NCI-H2081 (cell line): ENCODE measurements at places on chromosomes 12 and 14.

- DNase-seq: no peak
Measured at GRCh38 chr12:64729909-64730587, 29.2 kb downstream of the GNS start.

DNA sequence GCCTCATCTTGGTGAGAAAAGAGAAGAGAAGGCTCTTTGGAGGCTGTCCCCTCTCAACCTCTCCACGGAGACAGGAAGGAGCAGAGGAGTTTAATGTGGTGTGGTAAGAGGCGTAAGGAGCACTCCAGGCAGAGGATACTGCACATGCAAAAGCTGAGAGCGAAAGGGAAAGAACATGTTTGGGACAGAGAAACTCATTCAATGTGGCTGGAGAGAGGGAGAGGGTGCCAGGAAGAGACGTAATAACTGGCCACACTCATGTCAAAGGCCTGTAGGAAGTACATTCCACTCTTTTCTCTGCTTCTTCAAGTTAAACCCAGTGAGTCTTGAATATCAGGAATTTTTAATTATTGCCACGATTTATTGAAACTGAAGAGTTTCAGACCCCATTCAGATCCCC is 12.0 kb downstream of the VDR start:
- DNase-seq: no peak

DNA sequence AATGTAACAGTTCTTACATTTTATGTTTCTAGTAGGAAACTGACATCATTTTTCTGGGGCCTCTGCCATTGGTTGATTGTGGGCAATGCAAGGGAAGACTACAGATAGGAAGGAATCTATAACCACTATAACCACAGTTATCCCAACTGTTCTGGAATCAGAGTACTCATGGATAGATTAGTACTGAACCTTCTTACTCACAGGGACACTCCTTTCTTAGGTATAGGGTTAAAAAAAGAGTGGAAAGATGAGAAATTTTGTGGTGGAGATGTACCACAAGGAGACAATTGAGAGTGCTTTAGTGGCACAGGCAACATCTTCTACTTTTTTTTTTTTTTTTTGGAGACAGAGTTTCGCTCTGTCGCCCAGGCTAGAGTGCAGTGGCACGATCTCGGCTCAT is 21.0 kb downstream of the TMEM116 start:
- no peak for DNase-seq

DNA sequence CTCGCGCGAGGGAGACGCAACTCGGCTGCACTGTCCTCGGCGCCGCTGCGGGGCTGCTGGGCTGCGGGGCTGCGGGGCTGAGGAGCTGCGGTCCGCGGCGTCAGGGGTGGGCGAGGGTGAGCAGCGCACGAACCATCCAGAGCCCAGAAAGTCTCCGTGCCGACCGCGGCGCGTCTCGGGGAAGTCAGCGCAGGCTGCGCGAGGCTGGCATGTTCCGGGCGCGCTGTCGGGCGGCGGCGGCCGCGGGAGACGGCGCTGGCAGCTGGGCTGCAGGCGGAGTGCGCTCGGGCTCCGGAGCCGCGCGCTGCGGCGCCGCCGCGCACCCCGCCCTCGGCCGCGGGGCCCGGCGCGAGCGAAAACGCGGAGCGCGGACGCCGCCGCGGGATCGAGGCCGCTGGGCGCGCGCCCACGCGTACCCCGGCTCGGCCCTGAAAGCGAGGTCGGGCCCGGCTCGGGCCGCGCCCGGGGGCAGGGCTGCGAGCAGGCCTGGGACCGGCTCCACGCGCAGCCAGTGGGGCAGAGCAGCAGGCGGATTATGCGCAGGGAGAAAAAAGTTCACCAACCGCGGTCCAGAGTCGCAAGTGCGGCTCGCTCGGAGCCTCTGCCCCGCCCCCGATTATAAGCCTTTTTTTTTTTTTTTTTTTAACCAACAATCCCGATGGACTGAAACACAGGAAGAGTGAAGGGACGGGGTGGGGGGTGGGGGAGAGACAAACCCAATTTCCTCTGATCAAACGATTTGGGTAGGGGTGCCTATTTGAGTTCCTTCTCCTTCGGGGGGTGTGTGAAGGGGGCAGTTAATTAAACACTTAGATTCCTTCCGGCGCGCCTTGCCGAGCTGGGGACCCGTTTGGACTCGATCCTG is at the start of gene PRICKLE1:
Gene PRICKLE1, minus strand, starts transcription at position 282 of the 865 bp plus-strand sequence. CDS start 117,230 bp downstream, outside the sequence.
- DNase-seq: peak; percentile 51

- DNase-seq: peak; percentile 54
Measured at GRCh38 chr14:75315144-75315543, 36.5 kb downstream of the FOS start.

DNA sequence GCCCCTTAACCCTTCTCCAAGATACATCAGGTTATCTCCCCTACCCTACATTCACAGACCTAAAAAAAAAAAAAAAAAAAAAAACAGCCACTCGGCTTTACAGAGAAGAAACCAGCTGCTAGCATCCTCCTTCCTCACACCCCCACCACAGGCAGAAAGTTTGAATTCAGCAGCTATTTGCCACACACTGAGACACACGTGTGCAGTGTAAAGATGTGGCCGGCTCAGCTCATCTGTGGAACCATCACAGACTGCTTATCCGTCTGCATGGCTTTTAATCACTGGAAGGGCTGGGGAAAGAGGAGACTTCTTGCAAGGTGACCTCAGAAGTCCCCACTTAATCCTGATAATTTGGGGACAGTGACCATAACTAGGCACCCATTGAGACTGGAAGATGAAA is 50.0 kb downstream of the VWF start:
- no peak for DNase-seq

DNA sequence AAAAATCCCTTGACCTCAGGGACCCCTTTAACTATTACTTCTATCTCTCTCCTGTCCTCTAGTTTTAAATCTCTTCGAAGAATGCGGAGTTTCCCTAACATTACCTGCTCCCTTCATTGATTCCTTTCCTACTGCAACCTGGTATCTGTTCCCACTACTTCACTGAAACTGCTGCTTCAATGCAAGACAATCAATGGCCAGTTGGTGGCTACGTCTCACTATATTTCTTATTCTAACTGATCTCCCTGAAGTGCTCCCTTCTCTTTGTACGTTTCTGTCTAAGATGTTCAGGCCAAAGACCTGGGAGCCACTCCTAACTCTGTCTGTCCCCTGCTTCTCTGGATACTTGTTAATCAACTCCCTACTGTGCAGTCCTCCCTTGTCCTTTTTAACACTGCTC is 10.3 kb upstream of the KCNA1 start:
- peak; percentile 46 for DNase-seq

GRCh38 chr14:103561381-103562178 is 877 bp downstream of the BAG5 start:
- no peak for DNase-seq

GRCh38 chr12:28024231-28024995 is 51.9 kb upstream of the PTHLH start:
- DNase-seq: no peak

DNA sequence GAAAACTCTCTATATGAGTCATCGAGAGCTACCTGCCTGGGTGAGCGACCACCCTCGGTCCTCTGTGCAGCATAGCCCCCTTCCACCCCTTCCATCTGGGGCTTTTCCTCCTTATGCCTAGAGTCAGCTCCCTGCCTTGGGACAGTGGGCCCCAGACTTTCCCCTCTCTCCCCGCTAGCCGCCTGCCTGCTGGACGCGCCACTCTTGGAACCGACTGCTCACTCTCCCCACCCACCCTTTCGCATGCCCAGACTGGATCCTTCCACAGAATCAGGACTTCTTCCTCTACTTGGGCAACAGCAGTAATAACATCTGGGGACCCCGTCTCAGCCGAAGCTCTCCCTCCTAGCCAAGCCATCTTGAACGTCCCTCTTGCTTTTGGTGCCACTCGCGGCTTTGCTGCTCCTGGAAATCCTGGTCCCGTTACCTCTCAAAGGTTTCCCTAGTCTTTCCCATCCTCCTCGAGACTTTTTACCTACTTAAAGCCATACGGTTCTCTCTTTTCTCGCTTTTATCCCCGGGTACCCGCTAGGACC is 671 bp downstream of the ESYT1 start:
- no peak for DNase-seq
